ENCODE measurements at places on chromosomes 11 and 22.

DNA sequence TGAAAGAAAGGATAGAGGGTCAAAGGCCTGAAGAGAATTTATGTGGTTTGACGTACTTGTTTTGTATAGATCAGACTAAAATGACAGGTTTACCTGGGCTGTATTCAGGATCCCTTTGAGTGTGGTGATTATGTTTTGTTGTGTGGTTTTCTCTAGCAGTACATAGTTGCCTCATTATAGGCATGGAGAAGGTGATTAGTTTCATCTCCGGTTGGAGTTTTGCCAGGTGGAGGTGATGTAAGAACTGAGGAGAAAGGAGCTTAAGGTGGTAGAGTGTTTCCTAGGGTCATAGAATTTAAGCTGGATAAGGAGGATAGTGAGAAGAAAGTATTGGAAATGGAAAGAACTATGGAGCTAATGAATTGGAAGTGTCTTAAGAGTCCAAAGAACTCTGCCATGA lies 229.0 kb downstream of the TMEM135 start:
- no peak for DNase-seq

- peak; percentile 30 for DNase-seq
These were observed 43.5 kb upstream of the TCF20 start for GRCh38 chr22:42313804-42314581.

- no peak for DNase-seq
These were observed 467.8 kb downstream of the TBC1D22A start for GRCh38 chr22:47230251-47230650.

- no peak for DNase-seq
These were observed 318.4 kb downstream of the AASDHPPT start for GRCh38 chr11:106395716-106396349.

DNA sequence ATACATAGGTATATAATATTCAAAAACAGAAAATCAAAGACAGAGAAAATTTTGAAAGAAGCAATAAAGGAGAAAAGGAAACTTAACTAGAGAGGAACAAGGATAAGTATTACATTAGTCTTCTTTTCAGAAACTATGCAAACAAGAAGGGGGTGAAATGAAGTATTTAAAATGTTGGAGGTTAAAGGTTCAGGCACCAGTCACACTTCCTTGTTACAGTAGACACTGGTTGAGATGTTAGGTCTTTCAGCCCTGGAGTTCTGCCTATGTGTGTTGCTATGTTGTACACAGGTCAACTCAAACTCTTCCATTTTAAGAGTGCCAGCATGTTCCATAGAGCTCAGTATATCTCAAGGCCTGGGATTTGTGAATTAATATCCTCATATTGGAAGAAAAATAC lies 6.0 kb upstream of the MS4A4A start:
- DNase-seq = no peak

GRCh38 chr11:78961247-78961646 lies 386.6 kb upstream of the NARS2 start:
- DNase-seq = peak; percentile 39

- no peak for DNase-seq
These were observed 26.1 kb upstream of the KRTAP5-6 start for GRCh38 chr11:1670905-1671371.

- DNase-seq = no peak
These were observed 66.8 kb downstream of the ATM start for GRCh38 chr11:108289699-108290098.

GRCh38 chr22:32127904-32128303 lies 31.2 kb downstream of the C22orf42 start:
- DNase-seq = no peak

GRCh38 chr11:87324817-87325489 lies 287.2 kb downstream of the TMEM135 start:
- DNase-seq = no peak

- peak; percentile 72 for DNase-seq
These were observed 19.7 kb downstream of the ALG9 start for GRCh38 chr11:111851636-111852035.

- DNase-seq = no peak
These were observed 2.9 kb downstream of the SMARCB1 start for GRCh38 chr22:23789638-23790037.

DNA sequence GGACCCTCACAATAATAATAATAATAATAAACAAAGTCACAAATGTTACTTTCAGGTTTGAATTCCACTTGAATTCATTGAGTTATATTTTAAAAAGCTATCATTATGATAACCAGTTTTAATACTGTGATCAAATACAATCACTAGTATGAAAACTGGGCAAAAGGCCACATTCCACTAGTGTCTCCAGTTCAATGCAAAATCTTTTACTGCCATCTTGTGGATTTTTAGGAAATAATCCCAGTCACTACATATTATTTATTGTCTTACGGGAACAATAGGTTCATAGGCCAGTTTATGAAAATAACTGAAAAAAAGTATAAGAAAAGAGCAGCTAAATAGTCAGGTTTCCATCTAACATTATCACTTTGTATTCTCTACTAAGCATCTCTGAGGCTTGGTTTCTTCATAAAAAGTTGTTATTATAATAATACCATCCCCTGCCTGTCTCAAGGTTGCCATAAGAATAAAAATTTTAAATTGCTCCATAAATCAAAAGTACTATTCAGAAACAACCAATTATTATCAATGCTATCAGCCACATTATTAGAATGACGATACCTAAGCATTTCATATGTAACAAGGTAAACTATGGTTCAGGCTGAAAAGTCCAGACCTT lies 533.9 kb upstream of the CCDC90B start:
- peak; percentile 91 for DNase-seq

DNA sequence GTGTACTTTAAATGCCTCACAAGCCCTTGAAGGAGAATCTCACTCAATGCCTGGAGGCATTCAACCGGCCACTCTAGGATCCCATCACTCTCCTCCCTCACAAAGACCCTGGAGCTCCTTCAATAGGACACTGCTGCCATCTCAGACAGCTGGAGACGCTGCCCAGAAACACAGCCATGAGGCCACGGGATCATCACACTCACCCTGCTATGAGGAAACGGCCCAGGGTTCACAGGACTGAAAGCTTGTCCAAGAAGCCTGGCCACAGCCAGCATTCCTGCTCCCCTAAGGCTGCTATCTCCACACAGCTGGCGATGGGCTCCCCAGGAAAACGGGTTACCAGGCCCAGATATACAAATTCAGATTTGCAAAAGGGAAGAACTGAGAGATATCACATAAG lies 13.2 kb downstream of the CARS1 start:
- DNase-seq = no peak

DNA sequence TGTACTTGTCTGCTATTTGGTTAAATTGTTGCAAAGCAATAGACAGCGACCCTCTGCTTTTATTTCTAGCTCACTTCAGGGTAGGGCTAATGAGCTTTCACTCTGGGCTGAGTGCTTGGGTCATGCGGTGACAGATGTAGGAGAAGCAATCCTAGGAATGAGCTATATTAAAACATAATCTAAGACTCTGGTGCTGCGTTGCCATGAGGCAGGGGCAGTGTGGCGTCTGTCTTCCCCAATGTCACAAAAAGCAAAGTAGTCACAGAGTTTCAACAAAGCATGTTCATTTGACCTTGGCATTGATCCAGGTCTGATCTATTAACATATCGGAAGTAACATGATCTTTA lies 55.5 kb upstream of the GRAMD1B start:
- no peak for DNase-seq

DNA sequence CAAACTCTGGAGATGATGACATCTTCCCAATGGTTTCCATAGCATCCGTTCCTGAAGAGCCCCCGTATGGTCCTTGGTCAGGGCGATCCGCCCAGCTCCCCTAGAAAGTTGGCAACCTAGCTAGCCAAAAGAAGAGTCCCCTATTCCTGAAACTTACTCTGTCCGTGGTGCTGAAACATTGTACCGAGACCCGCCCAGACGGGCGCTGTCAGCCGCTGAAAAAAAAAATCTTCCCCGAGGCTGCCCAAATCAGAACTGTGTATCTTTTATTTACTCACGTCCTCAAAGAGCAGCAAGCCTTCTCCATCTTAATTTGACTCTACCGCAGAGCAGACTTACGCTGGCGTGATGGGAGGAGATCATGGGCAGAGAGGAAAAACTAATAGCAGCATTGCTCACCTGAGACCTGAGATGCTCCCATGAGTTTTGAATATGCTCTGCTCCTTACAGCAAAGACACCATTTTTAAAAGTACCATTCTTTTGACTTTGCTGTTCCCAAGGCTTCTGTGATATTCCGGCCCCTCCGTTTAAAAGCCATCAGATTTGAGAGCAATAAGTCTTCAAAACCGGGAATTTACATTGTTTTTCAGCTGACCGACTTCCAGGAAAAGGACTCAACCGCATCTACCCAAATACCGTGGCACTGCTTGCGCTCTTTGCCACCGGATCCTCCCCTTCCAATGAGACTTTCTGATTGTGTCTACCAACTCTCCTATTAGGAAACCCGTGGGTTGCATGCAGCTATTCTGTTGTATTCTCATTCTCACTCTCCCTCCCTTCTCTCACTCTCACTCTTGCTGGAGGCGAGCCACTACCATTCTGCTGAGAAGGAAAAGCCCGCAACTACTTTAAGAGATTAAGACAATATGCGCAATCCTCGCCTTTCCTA lies at the start of gene SLC17A6:
Gene SLC17A6, plus strand, starts transcription at position 786 of the 890 bp plus-strand sequence. CDS start 153 bp downstream, outside the sequence.
- peak; percentile 66 for DNase-seq

DNA sequence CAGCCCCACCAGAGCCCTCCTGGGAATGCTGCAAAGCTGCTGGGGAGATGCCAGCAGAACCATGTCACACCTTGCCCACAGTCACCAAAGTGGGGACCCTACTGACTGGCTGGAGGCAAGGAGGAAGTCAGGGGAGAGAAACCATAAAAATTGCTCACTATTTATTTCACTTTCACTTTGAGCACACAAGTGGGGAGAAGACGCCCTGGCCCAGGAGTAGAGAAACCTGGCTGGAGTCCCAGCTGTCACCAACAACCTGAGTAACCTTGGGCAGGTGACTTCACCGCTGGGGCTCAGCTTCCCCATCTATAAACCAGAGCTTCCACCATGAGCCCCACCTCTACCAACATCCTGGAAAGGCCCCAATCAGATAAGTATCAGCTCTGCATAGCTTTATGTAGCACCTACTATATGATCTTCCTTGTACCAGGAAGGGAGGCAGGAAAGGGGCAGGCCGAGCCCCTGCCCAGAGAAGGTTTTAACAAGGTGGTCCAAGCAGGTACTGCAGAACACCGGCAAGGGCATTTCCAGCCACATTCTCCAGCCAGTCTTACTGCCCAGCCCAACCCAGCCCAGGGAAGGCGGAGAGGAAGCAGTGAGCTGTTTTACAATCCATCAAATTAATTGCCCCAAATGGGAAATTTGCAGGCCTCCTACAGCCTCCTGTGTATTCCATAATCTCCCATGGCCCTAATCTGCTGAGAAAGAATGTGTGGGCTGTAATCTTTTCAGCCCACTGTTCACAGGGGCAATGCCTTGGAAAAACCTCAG lies 27.6 kb downstream of the PLEKHA7 start:
- no peak for DNase-seq

GRCh38 chr22:49629586-49630447 lies 197.9 kb downstream of the BRD1 start:
- DNase-seq = no peak

GRCh38 chr11:19243143-19243542 lies 2.4 kb upstream of the E2F8 start:
- DNase-seq = no peak

DNA sequence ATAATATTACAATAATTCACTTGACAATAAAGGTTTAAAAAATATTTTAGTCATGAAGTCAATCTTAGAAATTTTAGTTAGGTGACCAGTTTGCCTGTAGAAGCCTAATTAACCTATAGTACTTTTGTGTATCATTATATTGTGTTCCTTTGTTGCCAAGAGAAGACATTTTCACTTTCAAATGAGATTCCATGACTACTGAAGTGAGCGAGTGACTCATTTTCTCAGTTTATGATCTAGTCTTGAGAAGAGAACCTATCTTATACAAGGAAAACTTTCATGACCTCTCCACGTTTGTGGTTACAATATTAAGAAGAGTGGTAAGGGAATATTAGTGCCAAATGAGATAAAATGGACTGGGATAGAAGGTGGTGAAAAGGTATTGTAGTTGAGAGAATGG lies 423.9 kb upstream of the CHORDC1 start:
- DNase-seq = no peak
